ENCODE measurements at places on chromosomes 1 and 21.

- no peak for DNase-seq
Observed at GRCh38 chr21:45041984-45042663, 32.3 kb upstream of the ADARB1 start.

DNA sequence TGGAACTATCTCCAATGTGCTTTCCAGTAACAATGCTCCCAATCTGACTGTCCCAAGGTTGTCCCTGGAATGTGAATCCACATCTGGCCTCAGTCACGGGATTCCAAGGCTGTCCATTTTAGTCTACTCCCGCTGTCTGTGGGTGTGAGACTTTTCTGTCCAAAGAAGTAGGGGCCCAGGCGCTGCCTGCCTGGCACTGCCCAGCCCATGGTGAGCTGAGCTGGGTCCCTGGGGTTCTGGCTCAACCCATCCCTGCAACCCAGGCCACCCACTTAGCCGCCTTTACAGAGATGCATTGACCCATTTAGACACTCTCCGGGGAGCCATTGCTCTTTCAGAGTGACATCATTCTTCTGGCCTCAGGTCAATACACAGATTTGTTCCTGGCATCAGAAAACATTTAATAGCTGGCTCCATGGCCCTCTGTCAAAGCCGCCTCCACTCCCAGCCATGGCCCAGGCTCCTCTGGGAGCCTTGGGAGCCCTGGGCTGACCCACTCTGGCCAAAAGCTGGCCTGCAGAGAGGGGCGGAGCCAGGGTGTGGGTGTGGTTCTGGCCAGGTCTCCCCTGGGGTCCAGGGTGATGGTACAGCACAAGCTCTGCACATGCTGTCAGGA lies 47.2 kb upstream of the PAX7 start:
- peak; percentile 11 for DNase-seq

GRCh38 chr1:163395790-163396189 lies 74.0 kb downstream of the NUF2 start:
- DNase-seq, result no peak

GRCh38 chr1:179337288-179337687 lies 28.5 kb upstream of the AXDND1 start:
- peak; percentile 28 for DNase-seq

DNA sequence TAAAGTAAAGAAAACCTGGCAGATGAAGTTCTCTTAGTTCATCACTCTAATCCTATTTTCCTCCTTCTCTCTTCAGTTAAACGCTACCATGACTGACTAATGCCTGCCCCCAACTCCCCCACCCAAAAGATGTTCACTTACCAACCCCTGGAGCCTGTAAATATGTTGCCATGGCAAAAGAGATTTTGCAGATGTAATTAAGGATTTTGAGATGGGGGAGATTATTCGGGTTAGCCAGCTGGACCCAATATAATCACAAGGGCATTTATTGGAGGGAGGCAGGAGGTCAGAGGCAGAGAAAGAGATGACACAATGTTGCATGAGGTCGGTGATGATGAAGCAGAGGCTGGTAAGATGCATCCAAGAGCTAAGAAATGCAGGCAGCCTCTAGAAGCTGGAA lies 69.3 kb upstream of the PPP2R5A start:
- no peak for DNase-seq

GRCh38 chr1:212207822-212208520 lies 77.2 kb upstream of the PPP2R5A start:
- no peak for DNase-seq

DNA sequence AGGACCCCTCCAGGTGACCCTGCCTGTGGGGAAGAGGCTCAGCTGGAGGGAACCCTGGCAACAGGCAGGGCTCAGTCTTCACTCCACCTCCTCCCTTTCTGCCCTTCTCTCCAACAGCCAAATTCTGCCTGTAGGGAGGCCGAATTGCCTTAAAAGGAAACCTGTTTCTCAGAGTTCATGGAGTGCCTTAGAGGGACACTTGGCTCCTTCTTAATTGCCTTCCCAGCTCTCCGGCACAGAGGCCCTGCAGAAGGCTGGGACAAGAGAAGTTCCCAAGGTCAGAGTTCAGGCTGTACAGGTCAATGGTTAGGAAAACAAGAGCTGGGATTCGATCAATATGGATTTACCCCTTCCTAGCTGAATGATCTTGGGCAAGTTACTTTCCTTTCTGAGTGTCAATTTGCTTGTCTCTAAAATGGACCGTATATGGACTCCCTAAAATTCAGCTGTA lies 6.2 kb downstream of the CSRP1 start:
- DNase-seq, result no peak

DNA sequence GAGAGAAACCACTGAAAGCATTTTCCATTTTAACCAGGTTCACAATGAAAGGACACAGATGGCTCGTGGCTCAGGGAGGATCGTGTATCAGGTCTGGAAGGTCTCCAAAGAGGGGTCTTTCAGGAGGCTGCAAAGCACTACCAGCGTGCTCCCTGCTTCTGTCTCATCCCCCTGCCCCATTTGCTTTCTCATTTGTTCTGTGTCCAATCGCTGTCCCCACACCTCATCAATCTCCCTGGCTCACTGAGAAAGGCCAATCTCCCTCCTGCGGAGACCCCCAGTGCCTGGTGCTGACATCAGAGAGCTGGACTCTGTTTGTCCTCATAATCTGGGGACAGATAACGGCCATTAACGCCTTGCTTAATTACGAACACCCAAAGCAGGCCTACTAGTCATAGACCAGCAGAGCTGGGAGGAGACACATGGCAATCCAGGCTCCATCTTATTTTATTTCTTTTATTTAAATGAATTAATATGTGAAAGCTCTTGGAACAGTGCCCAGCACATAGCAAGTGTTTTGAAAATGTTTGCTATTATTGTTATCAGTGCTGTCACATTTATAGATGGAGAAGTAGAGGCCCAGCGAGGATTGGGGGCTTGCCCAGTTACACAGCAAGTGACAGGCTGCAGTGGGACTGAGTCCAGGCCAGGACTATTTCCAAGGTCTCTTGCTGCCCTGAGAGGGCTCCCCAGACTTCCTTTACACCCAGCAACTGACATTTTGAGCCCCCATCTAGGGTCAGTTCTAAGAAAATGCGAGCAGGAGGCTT lies 341.0 kb upstream of the USP24 start:
- no peak for DNase-seq

DNA sequence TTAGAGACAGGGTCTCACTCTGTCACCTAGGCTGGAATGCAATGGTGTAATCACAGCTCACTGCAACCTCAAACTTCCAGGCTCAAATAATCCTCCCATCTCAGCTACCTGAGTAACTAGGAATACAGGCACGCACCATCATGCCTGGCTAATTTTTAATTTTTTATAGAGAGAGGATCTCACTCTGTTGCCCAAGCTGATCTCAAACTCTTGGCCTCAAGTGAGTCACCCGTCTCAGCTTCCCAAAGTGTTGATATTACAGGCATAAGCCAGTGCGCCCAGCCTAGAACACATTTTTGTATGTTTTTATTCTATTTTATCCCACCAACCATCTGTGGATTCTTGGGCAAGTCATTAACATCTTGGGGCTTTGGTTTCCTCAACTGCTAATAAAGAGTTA lies 100.5 kb downstream of the AK5 start:
- DNase-seq, result no peak
